Ascending aorta (tissue), 2 donors: ENCODE measurements at places on chromosomes 2 and 18. TPM values are rescaled to one million over a fixed set of nuclear protein-coding genes. Genes with fewer than 3 reads are reported as not detected.

DNA sequence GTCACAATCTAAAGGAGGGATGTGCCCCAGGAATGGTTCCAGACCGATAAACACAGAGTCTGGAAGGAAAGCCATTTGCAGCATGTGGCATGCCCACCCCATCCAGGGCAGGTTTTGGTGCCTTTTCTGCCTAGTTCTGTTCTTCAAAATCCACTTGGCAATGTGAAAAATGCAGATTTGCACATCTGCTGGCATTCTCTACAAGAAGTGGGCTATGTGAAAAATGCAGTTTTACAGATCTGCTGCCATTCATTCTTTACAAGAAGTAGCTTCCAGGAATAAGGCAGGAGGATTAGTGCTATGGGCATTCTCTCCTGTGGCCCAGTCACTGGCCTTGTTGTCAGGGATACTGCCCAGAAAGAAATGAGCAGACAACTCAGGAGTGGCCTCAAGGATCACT, 68.1 kb downstream of the C1D start:
- no peaks in the 10 kb centered on the region for H3K27me3 ChIP-seq
- no peak overlapping the region for H3K4me3 ChIP-seq

- no peaks in the 10 kb centered on the region for H3K4me1 ChIP-seq
- H3K36me3 ChIP-seq = no peaks in the 10 kb centered on the region
- H3K27me3 ChIP-seq = no peaks in the 10 kb centered on the region
- H3K4me3 ChIP-seq = no peak overlapping the region
- no peak for DNase-seq
These were observed 4.2 kb upstream of the OXER1 start for GRCh38 chr2:42767899-42768705.

Gene MEX3C
- total RNA-seq = 97.7 TPM

DNA sequence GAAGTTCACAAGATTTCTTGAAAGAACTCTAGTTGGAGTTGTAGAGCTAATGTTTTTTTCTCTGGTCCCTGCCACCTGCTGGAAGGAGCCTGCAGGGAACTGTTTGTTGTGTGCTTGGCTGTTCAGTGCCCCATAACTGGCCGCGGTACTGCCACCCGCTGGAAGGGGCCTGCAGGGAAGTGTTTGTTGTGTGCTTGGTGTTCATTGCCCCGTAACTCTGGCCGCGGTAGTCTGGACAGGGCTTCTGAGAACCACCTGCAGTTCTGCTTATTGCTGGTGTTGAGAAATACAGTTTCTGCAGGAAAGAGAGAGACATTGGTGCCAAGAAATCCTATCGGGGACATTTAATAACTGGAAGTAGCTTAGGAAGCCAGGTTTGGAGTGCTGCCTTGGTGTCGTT, 58.1 kb downstream of the AGAP1 start:
- no peak for DNase-seq
- H3K36me3 ChIP-seq = no peaks in the 10 kb centered on the region
- H3K4me1 ChIP-seq = no peaks in the 10 kb centered on the region
- no peak overlapping the region for H3K4me3 ChIP-seq
- H3K27me3 ChIP-seq = no peaks in the 10 kb centered on the region
- H3K27ac ChIP-seq = no peak overlapping the region

- H3K36me3 ChIP-seq = no peaks in the 10 kb centered on the region
- H3K4me1 ChIP-seq = no peaks in the 10 kb centered on the region
- H3K4me3 ChIP-seq = no peak overlapping the region
- no peaks in the 10 kb centered on the region for H3K27me3 ChIP-seq
- H3K27ac ChIP-seq = no peak overlapping the region
- no peak for DNase-seq
These were observed 84.6 kb downstream of the MYL12B start for GRCh38 chr18:3346487-3346886.

DNA sequence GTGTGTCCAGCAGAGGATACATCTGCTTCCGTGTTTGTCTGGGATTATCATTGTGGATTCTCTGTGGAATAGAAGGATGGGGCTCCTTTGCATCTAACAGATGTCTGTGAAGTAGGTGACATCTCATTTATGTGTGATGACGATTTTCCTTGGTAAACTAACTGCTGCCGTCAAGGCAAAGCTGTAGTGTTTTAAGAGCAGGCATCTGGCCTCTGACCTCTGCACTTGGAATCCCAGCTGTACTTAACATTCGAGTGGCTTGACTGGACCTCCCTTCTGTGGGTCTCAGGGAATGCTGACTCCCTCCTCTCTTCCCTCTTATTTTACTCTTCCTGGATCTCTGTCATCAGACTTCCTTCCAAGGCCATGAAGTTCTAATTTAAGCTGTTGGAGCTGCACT, 56.4 kb downstream of the DCDC2C start:
- H3K4me3 ChIP-seq = no peak overlapping the region
- H3K27ac ChIP-seq = no peak overlapping the region
- no peaks in the 10 kb centered on the region for H3K27me3 ChIP-seq
- H3K4me1 ChIP-seq = no peaks in the 10 kb centered on the region

GRCh38 chr2:32946314-32947075, at the start of gene LTBP1:
Gene LTBP1 (plus strand): TSS chr2:32946953. CDS start chr2:32947325, 372 bp downstream.
- H3K27ac ChIP-seq = peak within 1 kb of the TSS; percentile 74
- DNase-seq = peak; percentile 84
- peak within 1 kb of the TSS; percentile 83 for H3K4me3 ChIP-seq
- H3K36me3 ChIP-seq = no peaks in the 10 kb centered on the region
- H3K27me3 ChIP-seq = no peaks in the 10 kb centered on the region

Gene MAL
- total RNA-seq = not detected

Gene COL5A2
- total RNA-seq = 64.2 TPM

DNA sequence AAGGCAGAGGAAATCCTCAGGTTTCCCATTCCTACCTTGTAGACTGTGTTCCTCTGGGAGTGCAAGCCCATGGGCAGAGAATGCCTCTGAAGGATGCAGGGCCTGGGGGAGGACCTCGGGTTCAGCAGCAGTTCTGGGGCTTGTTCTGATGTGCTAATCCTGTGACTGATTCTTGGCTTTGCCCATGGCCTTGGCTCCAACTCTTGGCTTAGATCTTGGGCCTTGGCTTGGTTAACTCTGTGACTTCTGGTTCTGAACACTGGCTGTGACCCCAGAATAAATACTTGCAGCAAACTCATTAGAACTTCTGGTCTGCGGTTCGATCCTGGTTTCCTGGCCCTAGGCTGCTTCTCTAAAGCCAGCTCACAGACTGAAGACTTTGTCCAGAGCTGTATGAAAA, 366.9 kb upstream of the ZEB2 start:
- H3K4me3 ChIP-seq = no peak overlapping the region
- no peak overlapping the region for H3K27ac ChIP-seq
- H3K27me3 ChIP-seq = no peaks in the 10 kb centered on the region
- peaks cover 3% of the 10 kb centered on the region for H3K4me1 ChIP-seq

Gene RNF152
- total RNA-seq = 9.6 TPM

- H3K4me1 ChIP-seq = no peaks in the 10 kb centered on the region
- no peak for DNase-seq
- no peaks in the 10 kb centered on the region for H3K36me3 ChIP-seq
- no peak overlapping the region for H3K27ac ChIP-seq
- no peaks in the 10 kb centered on the region for H3K27me3 ChIP-seq
These were observed 161.1 kb downstream of the ESCO1 start for GRCh38 chr18:21439431-21439846.

- H3K4me1 ChIP-seq = peaks cover 10% of the 10 kb centered on the region
- no peaks in the 10 kb centered on the region for H3K36me3 ChIP-seq
- no peak for DNase-seq
- H3K27ac ChIP-seq = no peak overlapping the region
These were observed 95.9 kb upstream of the MGAT4A start for GRCh38 chr2:98826856-98827255.

Gene DTNA
- total RNA-seq = 7.3 TPM

DNA sequence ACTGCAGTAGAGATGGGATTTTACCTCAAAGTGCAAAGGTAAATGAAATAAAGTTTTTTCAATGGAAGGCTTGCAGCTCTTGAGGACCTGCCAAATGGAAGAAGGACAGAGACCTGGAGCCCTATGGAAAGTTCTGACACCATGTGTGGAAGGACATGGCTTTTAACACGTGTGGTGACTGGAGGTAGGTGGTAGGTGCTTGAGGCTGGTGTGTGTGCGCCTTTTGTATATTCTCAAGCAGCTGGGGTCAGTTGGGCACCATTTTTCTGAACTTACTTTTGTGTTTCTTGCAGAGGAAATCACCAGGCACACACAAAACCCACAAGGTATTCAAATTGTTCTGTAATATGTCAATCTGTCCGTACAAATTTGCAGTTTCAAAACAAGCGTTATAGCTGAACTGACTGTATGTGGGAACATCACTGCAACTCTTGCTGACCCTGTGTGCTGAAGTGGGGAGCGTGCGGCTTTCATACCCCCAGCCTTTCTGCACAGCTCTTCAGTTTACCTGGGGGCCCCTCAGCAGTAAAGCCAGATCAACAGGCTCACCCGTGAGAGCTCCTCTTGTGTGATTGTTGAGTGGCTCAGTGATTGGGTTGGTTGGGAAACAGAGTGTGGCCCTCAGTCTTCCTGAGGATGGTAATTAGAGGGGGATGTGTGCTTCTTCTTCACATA, 363 bp downstream of the GREB1 start:
- no peaks in the 10 kb centered on the region for H3K36me3 ChIP-seq
- no peak overlapping the region for H3K27ac ChIP-seq
- H3K4me1 ChIP-seq = no peaks in the 10 kb centered on the region
- H3K27me3 ChIP-seq = no peaks in the 10 kb centered on the region
